Type B pancreatic cell (in vitro differentiated cells): ENCODE measurements at places on chromosomes 13 and 19.

DNA sequence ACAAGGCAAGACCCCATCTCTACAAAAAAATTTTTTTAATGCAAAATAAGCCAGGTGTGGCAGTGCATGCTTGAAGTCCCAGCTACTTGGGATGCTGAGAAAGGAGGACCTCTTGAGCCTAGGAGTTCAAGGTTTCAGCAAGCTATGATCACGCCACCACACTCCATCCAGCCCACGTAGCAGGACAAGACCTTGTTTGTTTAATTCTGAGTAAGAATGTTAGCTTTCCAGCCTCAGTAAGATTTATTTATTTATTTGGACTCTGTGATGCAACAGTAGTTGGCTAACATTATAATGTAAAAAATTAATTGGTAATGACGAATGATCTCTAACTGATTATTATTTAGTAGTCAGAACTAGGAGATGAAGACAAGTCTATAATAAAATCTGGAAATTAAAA, 23.3 kb downstream of the N4BP2L2 start:
- no peak overlapping the region for H3K27ac ChIP-seq
- no peaks in the 10 kb centered on the region for H3K4me1 ChIP-seq
- H3K27me3 ChIP-seq, result no peaks in the 10 kb centered on the region
- no peak for DNase-seq
- peaks cover 18% of the 10 kb centered on the region for H3K36me3 ChIP-seq

DNA sequence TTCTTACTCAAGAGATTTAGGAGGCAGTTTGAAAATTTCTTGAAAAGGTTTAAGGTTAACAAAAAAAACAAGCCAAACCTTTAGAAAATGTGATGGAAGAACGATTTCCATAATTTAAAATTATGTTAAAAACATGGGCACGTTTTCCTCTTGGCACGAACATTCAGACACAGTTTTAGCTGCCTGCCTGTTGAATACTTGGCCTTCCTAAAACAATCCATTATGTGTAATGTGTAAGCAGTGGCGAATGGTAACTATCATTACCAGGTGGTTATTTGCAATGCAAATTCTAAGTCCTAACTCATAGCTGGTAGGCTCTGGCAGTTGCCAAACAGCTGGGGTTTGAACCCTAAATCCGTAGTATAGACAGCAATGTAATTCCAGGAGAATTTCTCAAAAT, 1425.7 kb upstream of the SLC10A2 start:
- DNase-seq, result no peak
- H3K27me3 ChIP-seq, result peaks cover 4% of the 10 kb centered on the region
- no peaks in the 10 kb centered on the region for H3K36me3 ChIP-seq
- no peak overlapping the region for H3K4me3 ChIP-seq
- no peak overlapping the region for H3K27ac ChIP-seq
- H3K4me1 ChIP-seq, result peaks cover 7% of the 10 kb centered on the region

DNA sequence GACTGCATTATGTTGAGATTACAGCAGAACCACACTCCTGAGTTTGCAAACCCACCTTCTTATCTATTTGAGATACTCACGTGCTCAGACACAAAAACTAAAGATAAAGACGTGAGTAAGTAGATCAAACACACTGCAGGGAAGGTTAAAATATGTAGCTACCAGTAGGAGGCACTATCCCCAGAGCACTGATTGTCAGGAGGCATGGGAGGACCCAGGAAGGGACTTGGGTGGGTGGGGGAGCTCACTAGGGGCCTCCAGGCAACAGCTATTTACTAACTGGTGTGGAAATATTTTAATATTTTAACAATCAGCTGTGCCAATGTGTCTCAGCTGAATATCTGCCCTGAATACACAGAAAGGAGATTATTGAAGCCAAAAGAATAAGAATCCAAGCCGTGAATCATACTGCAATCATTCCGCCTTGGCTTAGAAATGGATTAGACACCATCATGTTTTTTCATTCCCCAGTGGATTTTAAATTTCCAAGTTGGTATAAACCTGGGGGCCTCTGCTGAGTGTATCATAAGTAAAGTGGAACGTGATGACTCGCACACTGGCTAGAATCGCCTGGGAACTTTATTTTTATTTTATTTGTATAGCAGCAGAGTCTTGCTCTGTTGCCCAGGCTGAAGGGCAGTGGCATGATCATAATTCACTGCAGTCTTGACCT, 73.2 kb upstream of the CACNA1A start:
- no peak for DNase-seq
- peaks cover 8% of the 10 kb centered on the region for H3K27me3 ChIP-seq
- no peak overlapping the region for H3K4me3 ChIP-seq
- H3K4me1 ChIP-seq, result no peaks in the 10 kb centered on the region
- no peaks in the 10 kb centered on the region for H3K36me3 ChIP-seq

DNA sequence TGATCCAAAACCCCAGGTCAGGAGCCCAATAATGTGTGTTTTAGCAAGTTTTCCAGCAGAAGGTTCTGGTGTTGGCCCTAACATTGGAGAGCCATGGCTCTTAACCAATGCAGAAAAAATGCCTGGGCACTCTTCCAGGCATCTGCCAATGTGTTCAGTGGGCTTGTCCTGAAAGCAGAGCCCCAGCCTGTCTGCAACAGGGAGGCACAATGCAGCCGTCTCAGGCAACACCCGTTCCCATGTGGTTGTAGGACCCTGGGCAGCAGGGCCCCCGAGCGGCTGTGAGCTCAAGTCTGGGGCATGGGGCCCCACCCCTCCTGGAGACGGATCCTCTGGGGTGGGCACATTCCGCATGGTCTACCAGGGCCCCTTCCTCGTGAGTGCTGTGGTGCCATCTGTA, 58.1 kb upstream of the SIAH3 start:
- H3K4me1 ChIP-seq, result peaks cover 8% of the 10 kb centered on the region
- H3K4me3 ChIP-seq, result no peak overlapping the region
- no peaks in the 10 kb centered on the region for H3K36me3 ChIP-seq
- no peak overlapping the region for H3K27ac ChIP-seq

DNA sequence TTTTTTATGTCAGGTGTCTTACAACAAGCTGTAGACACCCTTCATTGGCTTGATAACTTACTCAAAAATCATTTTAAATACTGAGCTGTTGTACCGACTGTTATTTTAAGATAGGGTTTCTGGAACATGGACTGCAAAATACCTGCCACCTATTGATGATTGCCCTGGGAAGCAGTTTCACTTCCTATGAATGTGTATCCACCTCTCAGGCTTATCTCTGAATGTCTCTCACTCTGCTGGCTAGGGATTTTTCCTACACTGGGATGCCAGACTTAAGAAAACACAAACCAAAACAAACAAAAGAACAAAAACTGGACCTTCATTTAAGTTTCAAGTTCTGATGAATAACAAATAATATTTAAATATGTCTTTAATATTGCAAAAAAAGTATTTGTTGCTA, 663.7 kb downstream of the EFNB2 start:
- no peak overlapping the region for H3K27ac ChIP-seq
- H3K36me3 ChIP-seq, result no peaks in the 10 kb centered on the region
- H3K4me1 ChIP-seq, result no peaks in the 10 kb centered on the region
- H3K4me3 ChIP-seq, result no peak overlapping the region

GRCh38 chr19:54188215-54188871, 1.0 kb downstream of the MBOAT7 start:
- peaks cover 8% of the 10 kb centered on the region for H3K36me3 ChIP-seq
- H3K4me1 ChIP-seq, result peaks cover 7% of the 10 kb centered on the region
- H3K27me3 ChIP-seq, result no peaks in the 10 kb centered on the region
- peak overlapping the region; percentile 90 for H3K4me3 ChIP-seq
- no peak for DNase-seq
